ENCODE measurements at places on chromosomes 1 and 21.

- DNase-seq, result no peak
These were observed 27.7 kb downstream of the DESI2 start for GRCh38 chr1:244680667-244681066.

DNA sequence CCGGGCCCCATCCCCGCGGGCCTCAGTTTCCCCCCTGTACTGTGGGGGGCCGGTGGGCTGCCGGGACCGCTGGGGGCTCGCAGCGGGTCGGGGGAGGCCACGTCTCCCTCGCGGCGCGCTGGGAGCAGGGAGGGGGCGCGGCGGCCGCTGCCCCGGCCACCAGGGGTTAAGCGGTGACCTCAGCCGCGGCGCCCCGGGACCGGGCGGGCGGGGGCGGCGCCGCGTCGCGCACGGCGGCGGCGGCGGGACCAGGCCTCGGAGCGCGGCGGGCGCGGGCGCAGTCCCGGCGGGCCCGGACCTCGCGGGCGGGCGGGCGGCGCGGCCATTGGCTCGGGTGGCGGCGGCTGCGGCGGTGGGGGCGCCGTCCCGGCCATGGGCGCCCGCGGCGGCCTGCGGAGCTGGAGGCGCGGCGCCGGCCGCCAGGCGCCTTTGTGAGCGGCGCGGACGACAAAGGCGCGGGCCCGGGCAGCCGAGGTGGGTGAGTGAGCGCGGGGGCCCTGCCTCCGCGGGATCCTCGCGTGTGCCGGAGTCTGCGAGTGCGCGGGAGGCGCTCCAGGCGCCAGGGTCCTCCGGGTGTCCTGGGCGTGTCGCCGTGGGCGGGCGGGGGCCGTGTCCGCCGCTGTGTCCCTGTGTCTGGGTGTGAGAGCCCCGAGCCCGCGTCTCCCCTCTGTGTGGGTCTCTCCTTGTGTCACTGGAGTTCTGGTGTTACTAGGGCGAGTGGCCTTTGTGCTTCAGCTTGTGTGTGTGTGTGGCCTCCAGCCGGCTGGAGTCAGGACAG lies at the start of gene ARHGEF10L:
ARHGEF10L (plus strand) TSS at position 222 of the 778 bp plus-strand sequence. CDS start 40,898 bp downstream, outside the sequence.
- no peak for DNase-seq

GRCh38 chr1:184843732-184844495 lies 89.3 kb upstream of the EDEM3 start:
- no peak for DNase-seq

- no peak for DNase-seq
These were observed 85.0 kb downstream of the NUF2 start for GRCh38 chr1:163406772-163407171.

DNA sequence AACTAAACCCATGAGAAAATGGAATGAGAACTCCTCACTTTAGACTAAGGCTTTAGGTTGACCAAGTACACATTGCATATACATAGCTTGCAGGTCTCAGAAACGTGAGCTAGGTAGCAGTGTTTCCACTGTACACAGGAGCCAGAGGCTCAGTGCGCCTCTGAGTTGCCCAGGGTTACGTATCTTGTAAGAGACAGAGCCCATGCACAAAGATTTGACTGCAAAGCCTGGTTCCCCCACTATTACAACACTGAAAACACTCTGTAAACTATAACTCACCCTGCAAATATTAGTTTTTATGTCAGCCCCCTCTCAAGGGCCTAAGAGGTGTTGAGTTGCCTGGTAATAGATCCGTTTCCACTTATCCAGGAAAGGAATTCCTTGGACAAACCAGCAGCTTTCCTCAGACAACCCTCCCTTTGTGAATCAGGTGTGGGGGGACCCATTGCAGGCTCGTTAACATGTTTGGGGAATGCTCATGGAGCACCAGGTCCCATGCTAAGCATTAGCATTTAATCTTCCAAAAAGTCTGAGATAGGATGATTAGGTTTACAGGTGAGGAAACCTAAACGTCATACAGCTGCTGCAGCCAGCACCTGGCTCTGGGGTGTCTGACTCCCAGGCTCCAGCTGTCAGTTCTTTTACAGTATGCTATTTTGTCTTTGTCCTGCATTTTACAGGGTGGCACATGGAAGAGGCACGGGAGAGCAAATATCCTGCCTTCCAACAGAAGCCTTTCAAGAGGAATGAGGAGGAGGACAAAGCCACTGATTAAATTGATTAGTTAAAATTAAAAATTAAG lies 25.7 kb downstream of the TENT5C start:
- DNase-seq, result no peak

- no peak for DNase-seq
These were observed 68.7 kb upstream of the ADGRL2 start for GRCh38 chr1:81731989-81732388.

GRCh38 chr1:205343431-205344065 lies 13.2 kb downstream of the KLHDC8A start:
- no peak for DNase-seq

DNA sequence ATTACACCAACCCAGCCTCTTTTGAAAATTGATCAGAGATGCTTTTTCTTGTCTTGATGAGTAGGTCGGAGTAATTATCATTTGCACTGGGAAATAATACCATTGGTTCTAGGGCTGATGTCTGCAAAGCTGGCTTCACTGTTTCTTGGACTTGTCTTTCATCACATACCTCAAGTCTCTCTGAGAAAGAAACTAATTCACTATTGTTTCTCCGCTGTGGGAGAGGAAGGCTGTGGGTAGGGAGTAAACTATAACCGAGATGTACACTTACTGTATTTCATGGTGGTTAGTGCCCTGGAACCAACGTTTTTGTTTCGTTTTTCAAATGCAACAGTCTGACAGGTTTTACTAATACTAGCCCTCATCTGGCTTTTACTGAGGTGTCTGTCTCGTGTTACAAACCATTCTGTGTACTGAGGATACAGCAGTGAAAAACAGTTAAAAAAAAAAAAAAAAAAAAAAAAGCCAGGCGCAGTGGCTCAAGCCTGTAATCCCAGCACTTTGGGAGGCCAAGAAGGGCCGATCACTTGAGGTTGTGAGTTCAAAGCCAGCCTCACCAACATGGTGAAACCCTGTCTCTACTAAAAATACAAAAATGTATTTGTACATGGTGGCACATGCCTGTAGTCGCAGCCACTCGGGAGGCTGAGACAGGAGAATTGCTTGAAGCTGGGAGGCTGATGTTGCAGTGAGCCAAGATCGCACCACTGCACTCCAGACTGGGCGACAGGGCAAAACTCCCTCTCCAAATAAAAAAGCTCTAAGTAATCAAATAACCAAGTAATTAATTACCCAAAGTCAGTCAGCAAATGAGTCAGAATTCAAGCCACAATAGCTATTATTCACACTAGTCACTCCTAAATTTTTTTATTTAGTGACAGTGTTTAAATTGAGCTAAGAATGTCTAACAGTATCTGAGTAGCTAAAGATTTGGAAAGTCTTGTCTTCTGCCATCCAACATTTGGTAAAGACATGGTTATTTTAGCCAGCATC lies 23.3 kb downstream of the TOMM20 start:
- no peak for DNase-seq

DNA sequence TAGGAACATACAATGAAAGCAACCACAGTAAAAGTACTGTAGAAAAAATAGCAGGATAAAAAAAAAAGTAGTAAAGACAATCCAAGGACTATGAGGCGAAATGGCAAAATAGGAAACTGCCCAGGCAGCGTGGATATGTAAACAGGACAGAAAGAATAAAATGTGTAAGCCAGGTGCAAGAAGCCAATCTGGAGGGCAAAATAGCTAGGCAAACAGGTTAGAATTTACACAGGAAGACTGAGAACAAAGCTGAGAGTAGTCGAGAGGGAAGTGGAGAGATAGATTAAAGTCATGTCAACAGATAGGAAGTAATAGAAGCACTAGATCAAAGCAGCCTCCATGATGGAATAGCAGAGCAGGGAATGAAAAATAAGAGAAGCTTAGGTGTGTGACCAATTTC lies 124.2 kb upstream of the B3GALT2 start:
- DNase-seq, result no peak

DNA sequence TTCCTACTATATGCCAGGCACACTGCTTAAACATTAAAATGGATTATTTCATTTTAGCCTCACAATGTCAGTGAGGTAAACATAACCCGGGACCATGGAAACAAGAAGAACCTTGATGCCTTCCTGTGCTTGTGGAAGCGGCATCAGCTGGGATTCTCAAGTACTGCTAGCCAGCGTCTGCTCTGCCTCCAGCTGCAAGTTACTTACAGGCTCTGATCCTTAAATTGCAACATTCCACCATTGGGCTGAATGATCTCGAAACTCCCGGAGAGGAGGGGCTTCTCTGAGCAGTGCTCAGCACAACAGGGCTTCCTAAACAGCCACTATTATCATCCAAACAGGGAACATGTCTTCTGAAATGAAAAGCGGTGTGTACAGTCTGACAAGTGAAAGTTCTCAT lies 6.7 kb upstream of the MAN1C1 start:
- no peak for DNase-seq

DNA sequence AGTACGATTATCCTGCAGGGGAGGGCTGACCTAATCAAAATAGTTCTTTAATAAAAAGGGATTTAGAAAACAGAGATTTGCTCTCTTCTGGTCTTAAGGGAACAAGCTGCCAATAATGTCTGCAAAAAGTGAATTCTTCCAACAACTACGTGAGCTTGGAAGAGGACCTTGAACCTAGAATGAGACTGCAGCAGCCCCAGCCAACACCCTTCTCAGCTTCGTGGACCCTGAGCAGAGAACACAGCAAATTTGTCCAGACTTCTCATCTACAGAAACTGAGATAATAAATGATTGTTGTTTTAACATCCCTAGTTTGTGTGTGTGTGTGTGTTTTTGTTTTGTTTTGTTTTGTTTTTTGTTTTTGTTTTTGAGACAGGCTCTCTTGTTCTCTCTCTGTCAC lies 309.4 kb downstream of the GRIK1 start:
- DNase-seq, result no peak

- DNase-seq, result no peak
These were observed 19.3 kb upstream of the DDAH1 start for GRCh38 chr1:85484264-85484663.

GRCh38 chr1:158037866-158038359 lies 44.5 kb downstream of the KIRREL1 start:
- no peak for DNase-seq

DNA sequence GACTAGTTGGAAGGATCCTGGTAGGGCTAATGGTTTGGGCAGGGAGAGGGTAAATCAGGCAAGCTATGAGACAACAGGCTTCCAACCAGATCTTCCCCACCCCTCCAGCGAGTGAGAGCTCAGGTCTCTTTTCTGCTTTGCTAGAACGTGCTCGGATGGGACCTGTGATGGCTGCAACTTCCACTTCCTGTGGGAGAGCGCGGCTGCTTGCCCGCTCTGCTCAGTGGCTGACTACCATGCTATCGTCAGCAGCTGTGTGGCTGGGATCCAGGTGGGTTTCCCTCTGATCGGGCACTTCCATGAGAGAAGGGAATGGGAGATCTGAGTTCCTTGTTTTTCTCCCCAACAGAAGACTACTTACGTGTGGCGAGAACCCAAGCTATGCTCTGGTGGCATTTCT lies 14.0 kb upstream of the SARS1 start:
- no peak for DNase-seq

DNA sequence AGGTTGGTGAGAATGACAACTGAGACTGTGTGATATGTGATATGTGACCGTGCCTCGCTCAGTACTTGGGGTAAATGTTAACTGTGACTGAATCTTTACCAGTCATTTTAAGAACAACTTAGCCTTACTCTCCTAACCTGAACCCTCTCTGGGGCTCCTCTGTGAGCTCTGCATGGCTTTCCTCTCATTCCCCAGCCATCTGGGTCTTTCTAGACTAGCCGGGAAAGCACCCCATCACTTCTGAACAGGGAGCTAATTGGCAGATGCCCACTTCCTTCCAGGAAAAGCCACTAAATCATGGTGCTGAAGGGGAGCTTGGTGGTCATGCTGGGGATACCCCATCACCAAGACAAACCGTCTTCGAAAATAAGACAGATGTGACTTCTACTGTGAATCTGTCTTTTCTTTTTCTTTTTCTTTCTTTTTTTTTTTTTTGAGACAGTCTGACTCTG lies 16.5 kb upstream of the FOXO6 start:
- DNase-seq, result no peak

- no peak for DNase-seq
These were observed 26.0 kb downstream of the RALGPS2 start for GRCh38 chr1:178751046-178751445.

GRCh38 chr1:175514387-175514953 lies 228.9 kb downstream of the TNR start:
- DNase-seq, result no peak

DNA sequence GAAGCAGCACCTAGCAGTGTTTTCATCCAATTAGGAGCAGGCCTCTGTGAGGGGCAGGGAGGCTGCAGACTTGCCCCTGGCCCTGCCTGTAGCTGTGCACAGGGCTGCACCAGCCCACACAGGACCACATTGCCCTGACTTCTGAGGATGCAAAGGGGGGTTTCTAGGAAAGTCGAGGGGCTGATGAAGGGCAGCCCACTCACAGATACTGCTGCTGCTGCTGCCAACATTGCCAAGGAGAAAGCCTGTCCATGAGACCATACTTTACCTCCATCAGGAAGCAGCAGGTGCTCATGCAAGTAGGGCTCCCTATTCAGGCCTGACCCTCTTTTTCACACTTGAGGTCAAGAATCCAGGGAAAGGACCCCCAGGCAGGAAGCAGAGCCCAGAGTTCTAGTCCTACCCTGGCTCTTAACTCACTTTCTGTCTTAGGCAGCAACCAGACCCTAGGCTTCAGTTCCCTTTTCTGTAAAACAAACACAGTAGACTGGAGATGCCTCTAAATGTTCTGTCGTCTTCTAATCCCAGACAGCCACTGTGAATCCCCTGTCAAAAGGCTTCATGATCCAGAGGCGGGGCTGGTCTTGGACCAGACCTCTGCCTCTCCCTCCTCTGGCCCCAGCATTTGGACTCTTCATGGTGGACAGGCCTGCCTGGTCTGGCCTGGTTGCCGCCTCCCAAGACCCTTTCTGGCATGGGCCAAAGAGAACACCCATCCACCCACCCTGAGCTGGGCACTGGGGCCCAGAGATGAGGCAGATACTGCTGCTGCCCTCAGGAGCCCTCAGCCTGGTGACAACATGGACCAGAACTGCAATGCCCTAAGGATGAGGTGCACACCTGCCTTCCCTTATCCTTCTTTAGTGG lies 120.2 kb downstream of the GLIS1 start:
- no peak for DNase-seq

- no peak for DNase-seq
These were observed 838 bp downstream of the OR2C3 start for GRCh38 chr1:247535402-247535801.

GRCh38 chr1:182646739-182647138 lies 37.6 kb downstream of the RGS8 start:
- no peak for DNase-seq

DNA sequence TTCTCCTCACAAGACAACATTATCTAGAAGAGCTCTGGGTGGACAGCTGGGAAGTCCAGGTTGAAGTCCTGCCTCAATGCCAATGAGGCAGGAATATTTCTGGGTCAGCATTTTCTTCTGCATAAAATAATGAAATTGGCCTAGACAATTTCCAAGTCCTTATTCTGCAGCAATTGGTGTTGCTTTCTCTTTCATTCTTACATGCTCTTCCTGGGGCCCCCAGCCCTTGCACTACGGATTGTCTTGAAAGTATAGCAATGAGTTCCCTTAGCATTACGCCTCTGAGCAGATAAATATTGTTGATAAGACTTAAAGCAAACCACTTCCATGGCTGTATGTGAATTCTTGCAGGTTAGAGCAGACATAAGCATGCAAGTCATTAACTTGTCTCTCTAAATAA lies 188.5 kb downstream of the TGFBR3 start:
- DNase-seq, result no peak
